Nephron progenitor cell (in vitro differentiated cells): ENCODE measurements at places on chromosomes 4 and X.

GRCh38 chr4:3464911-3465697 lies 2.0 kb downstream of the DOK7 start:
- H3K27ac ChIP-seq, result no peak overlapping the region
- H3K36me3 ChIP-seq, result no peaks in the 10 kb centered on the region
- no peak for DNase-seq
- no peak overlapping the region for H3K4me3 ChIP-seq
- H3K4me1 ChIP-seq, result peaks cover 36% of the 10 kb centered on the region

DNA sequence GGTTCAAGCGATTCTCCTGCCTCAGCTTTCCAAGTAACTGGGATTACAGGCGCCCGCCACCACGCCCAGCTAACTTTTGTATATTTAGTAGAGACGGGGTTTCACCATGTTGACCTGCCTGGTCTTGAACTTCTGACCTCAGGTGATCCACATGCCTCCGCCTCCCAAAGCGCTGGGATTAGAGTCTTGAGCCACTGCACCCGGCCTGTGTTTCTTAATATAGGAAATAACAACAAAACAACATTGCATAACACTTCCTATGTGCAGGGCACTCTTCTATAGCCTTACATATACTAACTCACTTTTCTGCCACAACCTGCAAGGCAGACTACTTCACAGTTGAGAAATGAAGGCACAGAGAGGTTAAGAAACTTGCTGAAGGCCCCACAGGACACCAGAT lies 12.8 kb upstream of the TMEM131L start:
- peaks cover 17% of the 10 kb centered on the region for H3K27me3 ChIP-seq
- H3K4me3 ChIP-seq, result no peak overlapping the region
- peaks cover 30% of the 10 kb centered on the region for H3K4me1 ChIP-seq
- DNase-seq, result no peak

GRCh38 chrX:17412692-17413091 lies 37.7 kb downstream of the NHS start:
- no peaks in the 10 kb centered on the region for H3K36me3 ChIP-seq
- no peak overlapping the region for H3K27ac ChIP-seq
- H3K4me3 ChIP-seq, result no peak overlapping the region
- peaks cover 62% of the 10 kb centered on the region for H3K4me1 ChIP-seq

DNA sequence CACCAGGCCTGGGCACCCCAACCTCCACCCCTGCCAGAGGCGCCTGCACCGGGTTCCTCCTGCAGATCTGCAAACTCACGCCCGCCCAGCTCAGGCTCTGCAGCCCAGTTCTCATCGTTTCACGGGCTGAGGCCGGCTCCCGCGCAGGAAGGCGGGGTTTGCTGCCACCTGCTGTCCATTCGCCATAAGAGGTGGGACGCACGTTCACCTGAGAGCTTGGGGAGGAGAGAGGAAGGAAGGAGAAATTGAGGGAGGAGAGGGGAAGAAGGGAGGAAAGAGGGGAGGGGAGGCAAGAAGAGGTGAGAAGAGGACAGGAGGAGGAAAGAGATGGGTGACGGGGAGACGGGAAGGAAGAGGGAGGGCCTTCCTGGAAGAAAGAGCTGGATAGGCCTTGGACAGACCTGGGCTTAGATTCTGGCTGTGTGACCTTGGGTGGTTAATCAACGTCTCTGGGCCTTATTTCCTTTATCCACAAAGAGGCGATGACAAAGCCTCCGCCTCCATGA lies 114.5 kb downstream of the ADRA2C start:
- H3K27ac ChIP-seq, result no peak overlapping the region
- peak; percentile 91 for DNase-seq
- peaks cover 11% of the 10 kb centered on the region for H3K4me1 ChIP-seq
- H3K27me3 ChIP-seq, result peaks cover 55% of the 10 kb centered on the region
- H3K36me3 ChIP-seq, result peaks cover 11% of the 10 kb centered on the region

DNA sequence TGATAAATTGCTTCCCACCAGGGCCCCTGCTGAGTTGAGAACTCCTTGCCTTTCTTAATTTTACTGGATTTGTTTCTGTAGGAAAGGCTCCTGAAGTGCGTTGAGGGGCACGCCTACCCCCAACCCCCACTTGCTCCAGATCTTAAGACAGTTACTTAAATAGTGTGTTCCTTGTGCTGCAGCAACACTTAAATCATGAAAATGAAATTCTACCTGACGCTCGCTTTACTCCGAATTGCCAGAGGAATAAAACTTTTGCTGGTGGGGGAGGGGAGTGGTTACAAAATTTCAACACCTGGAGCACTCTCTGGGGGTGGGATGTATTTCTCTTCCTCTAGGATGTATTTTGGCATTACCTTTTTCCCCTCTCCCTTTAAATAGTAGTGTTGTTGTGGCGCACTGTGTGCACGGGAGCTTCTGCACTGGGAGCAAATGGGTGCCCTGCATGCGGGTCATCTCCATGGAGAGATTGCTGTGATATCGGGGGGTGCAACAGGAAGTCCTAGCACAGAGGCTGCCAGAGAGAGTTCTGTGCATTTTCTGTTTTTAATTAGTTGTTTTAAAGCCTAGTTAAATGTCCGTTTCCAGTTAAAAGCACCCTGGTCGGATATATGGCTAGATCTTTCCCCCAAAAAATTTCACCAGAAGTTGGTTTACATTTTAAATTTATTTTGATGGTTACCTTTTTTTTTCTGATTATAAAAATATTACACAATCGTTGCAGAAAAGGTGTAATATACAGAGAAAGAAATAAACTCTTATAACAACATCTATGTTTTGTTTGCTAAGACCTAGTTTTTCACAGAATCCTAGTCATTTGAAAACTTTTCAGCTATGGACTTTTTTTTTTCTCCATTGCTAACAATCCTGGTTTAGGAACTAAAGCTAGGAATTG lies 207.7 kb downstream of the SOWAHB start:
- H3K27me3 ChIP-seq, result no peaks in the 10 kb centered on the region
- peak overlapping the region; percentile 99 for H3K27ac ChIP-seq
- peaks cover 70% of the 10 kb centered on the region for H3K4me1 ChIP-seq
- peak overlapping the region; percentile 98 for H3K4me3 ChIP-seq

DNA sequence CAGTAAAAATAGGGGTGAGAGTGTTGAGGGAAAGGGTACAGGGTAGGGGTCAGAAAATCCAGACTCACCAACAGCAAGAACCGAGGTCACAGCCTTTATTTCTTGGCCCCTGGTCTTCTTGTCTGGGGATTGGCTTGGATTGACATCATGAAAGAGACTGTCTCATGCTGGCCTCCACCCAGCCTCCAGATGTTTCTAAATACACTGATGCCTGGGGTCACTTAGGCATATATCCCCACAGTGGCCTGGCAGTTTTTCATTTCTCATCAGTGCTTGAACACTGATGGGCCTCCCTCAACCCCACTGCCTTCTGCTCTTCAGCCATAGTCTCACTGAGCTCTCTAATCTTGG lies 173.9 kb downstream of the RTL9 start:
- no peak overlapping the region for H3K27ac ChIP-seq
- DNase-seq, result no peak
- H3K27me3 ChIP-seq, result peaks cover 6% of the 10 kb centered on the region

- H3K4me1 ChIP-seq, result peaks cover 20% of the 10 kb centered on the region
- no peak for DNase-seq
- H3K36me3 ChIP-seq, result peaks cover 25% of the 10 kb centered on the region
Observed at GRCh38 chrX:1264556-1264955, 4.1 kb upstream of the CSF2RA start.

GRCh38 chr4:121373841-121374240 lies 7.0 kb downstream of the QRFPR start:
- no peaks in the 10 kb centered on the region for H3K36me3 ChIP-seq
- no peak overlapping the region for H3K4me3 ChIP-seq
- H3K27me3 ChIP-seq, result peaks cover 10% of the 10 kb centered on the region
- H3K27ac ChIP-seq, result no peak overlapping the region
- no peak for DNase-seq

- H3K27ac ChIP-seq, result no peak overlapping the region
- DNase-seq, result no peak
- no peaks in the 10 kb centered on the region for H3K36me3 ChIP-seq
- H3K27me3 ChIP-seq, result peaks cover 1% of the 10 kb centered on the region
Observed at GRCh38 chr4:183738961-183739360, 79.9 kb downstream of the TRAPPC11 start.

DNA sequence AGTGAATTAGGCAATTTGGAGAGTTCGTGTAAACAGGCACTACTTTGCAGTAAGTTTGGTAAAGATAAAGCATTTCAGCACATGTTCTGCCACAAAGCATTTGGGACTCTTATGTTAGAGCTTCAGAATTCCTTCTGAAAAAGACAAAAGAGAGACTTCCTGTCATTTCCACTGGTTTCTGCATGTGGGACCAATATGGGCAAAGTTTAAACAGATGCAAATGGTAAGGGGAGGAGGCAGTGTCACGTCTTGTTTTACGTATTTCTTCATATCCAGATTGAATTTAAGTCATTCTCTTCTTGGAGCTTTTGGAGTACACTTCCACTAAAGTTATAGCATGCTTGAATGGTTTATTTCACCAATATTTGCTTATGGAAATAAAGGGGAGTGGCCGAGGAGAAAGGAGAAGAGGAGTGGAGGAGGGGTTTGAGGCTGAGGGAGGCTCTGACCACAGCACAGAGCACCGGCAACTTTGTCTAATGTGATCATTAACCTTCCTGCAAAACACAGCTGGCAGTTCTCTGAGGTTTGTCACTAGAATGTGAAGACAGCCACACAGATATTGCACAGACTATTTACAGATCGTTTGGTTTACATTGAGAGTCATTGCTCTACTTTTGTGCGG lies at the start of gene APELA:
Gene APELA (plus strand): TSS at position 479 of the 625 bp plus-strand sequence. CDS start 154 bp downstream, outside the sequence.
- no peaks in the 10 kb centered on the region for H3K36me3 ChIP-seq
- peak within 1 kb of the TSS; percentile 84 for H3K27ac ChIP-seq

DNA sequence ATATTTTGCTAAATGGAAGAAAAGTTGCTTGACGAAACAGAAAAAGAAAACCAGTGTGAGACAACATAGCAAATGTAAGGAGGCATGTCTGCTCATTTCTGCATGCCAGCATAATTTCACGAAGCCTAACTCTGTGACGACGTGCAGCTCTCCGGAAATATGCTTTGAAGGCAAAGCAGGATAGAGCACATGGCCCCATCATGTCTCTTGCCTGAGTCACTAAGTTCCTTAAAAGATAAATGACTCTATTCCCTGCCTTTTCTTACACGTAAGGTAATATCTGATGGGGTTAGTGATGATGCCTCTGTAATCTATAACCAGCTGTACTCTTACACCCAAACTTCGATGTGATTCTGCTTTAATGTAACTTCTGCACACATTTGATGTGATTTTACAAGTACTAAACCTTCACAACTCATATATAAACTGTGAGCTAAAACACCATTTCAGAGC lies 64.5 kb downstream of the ANXA3 start:
- peaks cover 5% of the 10 kb centered on the region for H3K27me3 ChIP-seq
- no peak overlapping the region for H3K4me3 ChIP-seq
- no peak overlapping the region for H3K27ac ChIP-seq
- DNase-seq, result no peak
- no peaks in the 10 kb centered on the region for H3K36me3 ChIP-seq

DNA sequence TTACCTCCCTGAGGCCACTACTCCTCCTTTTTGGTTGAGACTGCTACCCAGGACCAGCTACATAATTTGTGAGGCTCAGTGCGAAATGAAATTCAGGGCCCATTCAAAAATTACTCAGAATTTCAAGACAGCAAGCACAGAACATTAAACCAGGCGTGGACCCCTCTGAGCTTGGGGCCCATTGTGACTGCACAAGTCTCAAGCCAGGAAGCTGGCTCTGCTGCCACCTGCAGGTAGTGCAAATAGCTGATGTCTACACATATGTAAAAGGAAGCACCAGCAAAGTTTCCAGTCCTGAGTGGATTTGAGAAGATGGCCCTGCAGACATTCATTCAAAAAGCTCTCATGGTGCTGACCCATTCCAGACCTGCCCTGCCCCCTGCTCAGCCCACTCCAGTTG lies 213.4 kb upstream of the LNX1 start:
- H3K27ac ChIP-seq, result no peak overlapping the region
- no peak for DNase-seq
- peaks cover 8% of the 10 kb centered on the region for H3K4me1 ChIP-seq
- no peaks in the 10 kb centered on the region for H3K27me3 ChIP-seq
- H3K36me3 ChIP-seq, result no peaks in the 10 kb centered on the region
- no peak overlapping the region for H3K4me3 ChIP-seq

- peaks cover 40% of the 10 kb centered on the region for H3K4me1 ChIP-seq
- H3K4me3 ChIP-seq, result no peak overlapping the region
- H3K27ac ChIP-seq, result no peak overlapping the region
- no peak for DNase-seq
- H3K27me3 ChIP-seq, result no peaks in the 10 kb centered on the region
- peaks cover 36% of the 10 kb centered on the region for H3K36me3 ChIP-seq
Observed at GRCh38 chr4:106317815-106318214, 1.5 kb downstream of the AIMP1 start.

DNA sequence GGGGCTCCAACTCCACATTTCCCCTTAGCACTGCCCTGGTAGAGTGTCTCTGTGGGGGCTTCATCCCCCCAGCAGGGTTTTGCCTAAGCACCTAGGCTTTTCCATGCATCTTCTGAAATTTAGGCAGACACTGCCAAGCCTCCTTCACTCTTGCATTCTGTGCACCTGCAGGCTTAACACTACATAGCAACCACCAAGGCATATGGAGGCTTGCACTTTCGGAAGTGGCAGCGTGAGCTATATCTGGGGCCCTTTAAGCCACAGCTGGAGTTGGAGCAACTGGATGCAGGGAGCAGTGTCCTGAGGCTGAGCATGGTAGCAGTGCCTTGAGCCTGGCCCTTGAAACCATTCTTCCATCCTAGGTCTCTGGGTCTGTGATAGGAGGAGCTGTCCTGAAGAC lies 214.8 kb upstream of the RPL34 start:
- no peaks in the 10 kb centered on the region for H3K27me3 ChIP-seq
- no peak overlapping the region for H3K4me3 ChIP-seq
- H3K27ac ChIP-seq, result no peak overlapping the region
- H3K4me1 ChIP-seq, result peaks cover 10% of the 10 kb centered on the region
- H3K36me3 ChIP-seq, result no peaks in the 10 kb centered on the region
- DNase-seq, result no peak

DNA sequence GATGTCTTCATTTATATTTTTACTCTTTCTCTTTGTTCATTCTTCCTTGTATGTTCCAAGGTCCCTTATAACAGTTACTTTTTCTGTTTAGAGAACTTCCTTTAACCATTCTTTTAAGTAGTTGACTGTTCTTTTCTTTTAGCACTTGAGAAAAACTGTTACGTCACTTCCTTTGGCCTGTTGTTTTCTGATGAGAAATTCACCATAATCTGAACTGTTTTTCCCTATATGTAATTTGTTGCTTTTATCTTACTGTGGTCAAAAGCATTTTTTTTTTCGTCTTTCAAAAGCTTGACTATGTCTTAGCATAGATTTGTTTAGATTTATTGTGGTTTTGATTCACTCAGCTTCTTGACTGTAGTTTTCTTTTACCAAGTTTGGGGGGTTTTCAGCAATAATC lies 1660.3 kb upstream of the PCDH10 start:
- no peak overlapping the region for H3K27ac ChIP-seq
- H3K27me3 ChIP-seq, result no peaks in the 10 kb centered on the region
- H3K4me1 ChIP-seq, result peaks cover 21% of the 10 kb centered on the region
- H3K36me3 ChIP-seq, result no peaks in the 10 kb centered on the region

- peaks cover 4% of the 10 kb centered on the region for H3K27me3 ChIP-seq
- no peak overlapping the region for H3K27ac ChIP-seq
- no peak overlapping the region for H3K4me3 ChIP-seq
Observed at GRCh38 chr4:175540151-175540550, 271.9 kb downstream of the GPM6A start.

- H3K27ac ChIP-seq, result no peak overlapping the region
- peaks cover 5% of the 10 kb centered on the region for H3K27me3 ChIP-seq
- no peaks in the 10 kb centered on the region for H3K4me1 ChIP-seq
- no peaks in the 10 kb centered on the region for H3K36me3 ChIP-seq
- DNase-seq, result no peak
Observed at GRCh38 chr4:154466336-154466735, 25.3 kb downstream of the DCHS2 start.
